Caki2 (cell line): ENCODE measurements at places on chromosomes 2 and 18. TPM values are rescaled to one million over a fixed set of nuclear protein-coding genes. Genes with fewer than 3 reads are reported as not detected.

The MYOM1 gene
- 0.17 and 0.20 TPM in 2 replicates for total RNA-seq

The RGPD4 gene
- total RNA-seq: not detected in 2 replicates

The CTAGE1 gene
- total RNA-seq: not detected in 2 replicates

The COL4A4 gene
- 3.3 and 6.3 TPM in 2 replicates for total RNA-seq

The XDH gene
- total RNA-seq: 0.68 and 1.4 TPM in 2 replicates

The ITGB6 gene
- total RNA-seq: 17.4 and 41.1 TPM in 2 replicates

The ALKAL2 gene
- 2.0 TPM in 1 of 2 replicates, not detected in the other for total RNA-seq

The TEKT4 gene
- total RNA-seq: not detected in 2 replicates

The ITGA4 gene
- 5.9 and 7.7 TPM in 2 replicates for total RNA-seq

The RBKS gene
- 4.4 and 12.5 TPM in 2 replicates for total RNA-seq

DNA sequence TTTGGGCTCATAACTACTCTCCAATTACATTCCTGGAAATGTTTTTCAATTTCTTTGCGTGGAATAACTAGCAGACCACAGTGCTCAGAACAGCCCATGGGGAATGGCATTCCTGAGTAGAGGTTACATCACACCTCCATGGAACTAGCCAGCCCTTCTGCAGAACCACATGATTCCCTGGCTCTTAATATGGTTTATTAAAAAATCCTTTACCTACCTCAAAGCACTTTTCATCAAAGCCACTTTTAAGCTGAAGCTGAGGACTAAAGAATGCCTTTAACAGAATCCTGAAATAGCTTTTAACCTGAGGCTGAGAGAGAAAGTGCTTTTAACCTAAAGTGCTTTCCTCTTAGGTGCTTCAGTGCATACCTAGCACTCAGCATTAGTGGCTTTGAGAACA lies 376.3 kb downstream of the ARHGAP15 start:
- DNase-seq: no peak

DNA sequence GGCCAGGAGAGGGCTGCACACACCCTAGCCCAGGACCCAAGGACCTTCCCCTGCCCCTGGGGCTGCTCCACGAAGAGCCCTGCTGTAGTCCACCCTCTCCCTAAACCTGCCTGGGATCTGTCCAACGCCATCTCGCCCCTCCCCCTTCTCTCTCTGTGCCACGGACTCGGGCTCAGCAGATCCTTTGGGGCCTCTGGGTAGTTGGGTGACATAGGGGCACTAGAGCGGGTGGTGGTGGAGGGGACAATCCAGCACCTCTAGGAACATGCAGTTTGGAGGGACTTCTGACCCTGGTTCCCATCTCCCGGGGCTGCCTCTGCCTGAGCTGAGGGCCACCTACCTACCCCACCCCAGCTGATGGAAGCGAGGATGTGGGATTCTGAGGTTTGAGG lies 7.3 kb upstream of the CRYBA2 start:
- no peak for DNase-seq

DNA sequence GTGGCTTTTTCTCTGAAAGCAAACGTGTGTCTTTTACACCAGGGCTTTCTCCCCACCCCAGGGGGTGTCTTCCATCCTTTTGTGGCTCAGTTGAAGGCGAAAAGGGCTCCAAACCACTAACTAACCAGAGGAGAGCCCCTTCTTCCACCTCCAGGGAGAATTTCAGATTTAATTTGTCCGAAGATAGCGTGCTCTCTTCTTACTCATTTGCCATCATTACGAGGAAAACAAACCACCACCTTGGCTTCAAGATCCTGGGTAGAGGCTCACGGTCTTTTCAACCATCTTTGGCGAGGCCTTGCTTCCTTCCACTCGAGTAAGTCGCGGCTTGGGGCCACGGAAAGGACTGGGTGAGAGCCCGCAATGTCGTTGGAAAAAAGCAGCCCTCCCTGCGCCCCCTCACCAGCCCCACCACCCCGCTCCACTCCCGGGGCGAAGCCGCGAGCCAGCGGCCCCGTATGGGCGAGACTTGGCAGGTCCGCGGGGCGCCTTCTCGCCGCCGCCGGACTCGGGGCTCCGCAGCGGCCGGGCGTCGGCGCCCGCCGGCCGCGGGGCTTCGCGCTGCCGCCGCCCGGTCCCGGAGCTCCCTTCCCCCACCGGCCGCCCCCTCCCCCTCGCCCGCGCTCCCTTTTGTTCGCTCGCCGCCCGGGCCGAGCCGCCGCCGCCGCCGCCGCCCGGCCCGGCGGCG lies 1.7 kb upstream of the ZNF532 start:
- DNase-seq: peak; percentile 38

DNA sequence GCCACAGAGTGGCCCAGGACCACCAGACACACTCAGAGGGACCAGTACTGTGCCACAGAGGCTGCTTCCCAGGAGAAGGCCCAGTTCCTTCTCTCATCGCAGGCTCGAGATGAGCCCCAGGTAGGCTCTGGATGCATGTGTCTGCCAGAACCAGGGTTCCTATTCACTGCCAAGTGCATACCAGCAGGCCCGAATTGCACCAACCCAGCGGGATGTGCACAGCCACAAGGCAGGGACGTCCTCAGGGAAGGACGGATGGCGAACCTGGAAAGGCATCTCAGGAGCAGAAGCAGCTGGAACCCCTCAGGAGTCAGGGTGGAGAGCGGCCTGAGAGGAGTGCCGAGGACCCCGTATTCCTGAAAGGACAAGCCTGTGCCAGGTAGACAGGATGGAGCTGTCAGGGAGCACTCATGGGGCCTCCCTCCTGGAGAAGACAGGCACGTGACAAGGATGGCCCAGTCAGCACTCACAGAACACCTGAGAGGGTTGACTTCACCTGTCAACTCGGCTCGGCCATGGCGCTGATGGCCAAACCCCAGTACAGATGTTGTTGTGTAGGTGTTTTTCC lies 73.7 kb downstream of the PTGR3 start:
- DNase-seq: no peak

GRCh38 chr2:160490733-160491685 lies 2.6 kb downstream of the RBMS1 start:
- no peak for DNase-seq

DNA sequence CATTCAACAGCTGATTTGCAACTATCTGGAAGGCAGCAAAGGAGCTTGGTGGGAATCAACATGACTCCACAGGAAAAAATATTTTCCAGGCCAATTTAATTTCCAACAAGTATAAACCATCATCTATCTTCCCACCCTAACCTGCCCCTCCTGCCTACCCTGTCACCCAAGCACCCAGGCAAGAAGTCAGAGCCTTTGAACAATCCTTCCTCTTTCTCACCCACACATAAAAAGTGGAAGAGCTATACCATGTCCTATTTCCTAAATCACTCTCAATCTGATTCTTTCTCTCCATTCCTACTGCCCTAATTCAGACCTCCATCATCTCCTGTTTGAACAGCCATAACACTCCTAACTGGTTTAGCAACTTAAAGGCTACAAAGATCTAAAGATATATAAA lies 12.7 kb downstream of the SPIRE1 start:
- DNase-seq: no peak

DNA sequence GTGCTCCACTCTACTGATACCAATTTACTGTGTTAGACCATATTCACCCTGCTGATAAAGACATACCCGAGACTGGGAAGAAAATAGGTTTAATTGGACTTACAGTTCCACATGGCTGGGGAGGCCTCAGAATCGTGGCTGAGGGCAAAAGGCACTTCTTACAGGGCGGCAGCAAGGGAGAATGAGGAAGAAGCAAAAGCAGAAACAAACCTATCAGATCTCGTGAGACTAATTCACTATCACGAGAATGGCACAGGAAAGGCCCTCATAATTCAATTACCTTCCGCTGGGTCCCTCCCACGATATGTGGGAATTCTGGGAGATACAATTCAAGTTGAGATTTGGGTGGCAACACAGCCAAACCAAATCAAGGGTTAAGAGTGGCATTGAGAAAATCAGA lies 65.2 kb downstream of the LDLRAD4 start:
- DNase-seq: no peak

DNA sequence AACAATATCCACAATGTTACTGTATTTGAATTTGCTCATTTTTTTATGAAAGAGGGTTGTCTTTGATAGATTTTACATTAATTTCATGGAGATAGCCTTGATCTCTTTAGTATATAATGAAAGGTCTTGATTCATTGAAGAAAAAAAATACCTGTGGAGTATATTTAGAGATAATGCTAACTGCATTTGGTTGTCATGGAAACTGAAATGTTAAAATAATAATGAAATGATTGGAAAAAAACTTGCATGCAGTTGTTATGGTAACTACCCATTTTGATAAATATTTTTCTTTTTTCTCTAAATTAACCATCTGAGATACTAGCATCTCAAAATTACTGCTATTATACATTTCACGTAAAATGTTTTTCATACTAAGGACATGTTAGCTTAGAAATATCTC lies 712.7 kb upstream of the FAM98A start:
- no peak for DNase-seq

DNA sequence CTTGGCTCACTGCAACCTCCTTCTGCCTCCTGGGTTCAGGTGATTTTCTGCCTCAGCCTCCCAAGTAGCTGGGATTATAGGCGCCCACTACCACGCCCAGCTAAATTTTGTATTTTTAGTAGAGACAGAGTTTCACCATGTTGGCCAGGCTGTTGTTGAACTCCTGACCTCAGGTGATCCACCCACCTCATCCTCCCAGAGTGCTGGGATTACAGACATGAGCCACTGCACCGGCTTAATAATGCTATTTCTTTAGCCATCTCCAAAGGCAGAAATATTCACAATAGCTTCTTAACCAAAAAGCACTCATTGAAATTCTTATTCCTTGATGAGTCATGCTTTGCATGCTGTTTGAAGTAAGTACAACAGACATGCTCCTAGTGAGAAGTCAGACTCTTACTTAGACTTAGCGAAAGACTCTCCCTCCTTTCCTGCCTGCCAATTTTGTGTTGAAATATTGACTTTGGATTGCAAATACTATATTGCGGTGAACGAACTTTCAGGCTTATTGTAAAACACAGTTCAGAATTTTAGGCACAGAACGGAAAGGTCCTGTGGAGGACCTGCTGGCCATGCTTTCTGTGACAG lies 4.4 kb downstream of the ACTR3 start:
- peak; percentile 82 for DNase-seq

DNA sequence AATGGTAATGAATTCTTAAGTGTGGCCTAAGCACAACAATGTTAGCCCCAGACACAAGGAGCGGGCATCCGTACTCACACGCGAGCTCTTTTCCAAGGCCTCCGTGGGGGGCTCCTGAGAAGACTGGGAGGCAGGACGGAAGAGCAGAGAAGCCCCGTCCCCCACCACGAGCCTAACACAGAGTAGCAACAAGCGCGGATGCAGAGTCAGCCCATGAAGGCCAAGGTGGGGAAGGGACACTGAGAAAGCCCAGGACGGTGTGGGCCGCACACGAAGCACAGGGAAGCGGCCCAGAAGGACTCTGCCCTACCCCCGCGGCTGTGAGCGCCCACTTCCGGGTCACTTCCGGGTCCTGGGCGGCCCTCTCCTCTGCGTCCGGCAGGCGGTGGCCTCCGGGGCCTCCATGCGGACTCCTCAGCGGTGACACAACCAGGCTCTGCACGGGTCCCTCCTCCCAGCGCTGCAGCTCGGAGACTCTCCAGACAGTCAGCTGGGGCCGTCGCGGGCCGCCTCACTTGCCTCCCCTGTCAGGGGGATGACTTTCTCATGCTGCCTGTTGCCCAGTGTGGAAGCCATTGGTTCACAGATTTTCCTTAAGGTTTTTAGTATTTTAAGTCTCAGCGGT lies 151.5 kb downstream of the MTCL1 start:
- DNase-seq: no peak

DNA sequence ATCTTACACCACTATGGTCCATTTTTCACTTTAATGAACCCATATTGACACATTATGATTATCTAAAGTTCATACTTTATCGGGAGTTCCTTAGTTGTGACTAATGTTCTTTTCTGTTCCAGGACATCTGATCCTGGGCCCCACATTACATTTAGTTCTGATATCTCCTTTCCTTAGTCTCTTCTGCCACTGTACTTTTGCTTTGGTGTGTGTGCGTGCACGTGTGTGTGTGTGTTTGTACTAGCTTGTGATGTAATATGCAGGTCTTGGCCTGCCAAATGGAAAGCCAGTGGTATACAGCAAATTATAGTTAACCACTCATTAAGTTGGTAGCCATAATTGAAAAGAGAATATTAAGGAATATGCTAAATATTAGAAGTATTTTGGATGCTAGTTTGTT lies 88.0 kb downstream of the CDC42EP3 start:
- DNase-seq: no peak

DNA sequence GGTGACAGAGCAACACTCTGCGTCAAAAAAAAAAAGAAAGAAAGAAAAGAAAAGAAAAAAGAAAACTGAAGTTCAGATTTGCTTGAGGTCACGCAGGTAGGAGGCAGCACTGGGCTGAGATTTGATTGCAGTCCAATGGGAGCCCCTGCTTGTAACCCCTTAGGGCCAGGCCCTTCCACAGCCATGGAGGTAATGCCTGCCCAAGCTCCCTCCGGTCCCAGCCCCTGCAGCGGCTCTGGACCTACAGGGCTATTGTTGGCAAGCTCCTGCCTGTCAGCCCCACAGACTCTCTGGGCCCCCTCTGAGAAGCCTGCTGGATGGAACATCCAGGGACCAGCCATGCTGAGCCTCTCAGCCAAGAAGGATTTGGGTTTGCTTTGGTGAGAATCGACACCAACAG lies 12.2 kb downstream of the ZFP36L2 start:
- DNase-seq: no peak

DNA sequence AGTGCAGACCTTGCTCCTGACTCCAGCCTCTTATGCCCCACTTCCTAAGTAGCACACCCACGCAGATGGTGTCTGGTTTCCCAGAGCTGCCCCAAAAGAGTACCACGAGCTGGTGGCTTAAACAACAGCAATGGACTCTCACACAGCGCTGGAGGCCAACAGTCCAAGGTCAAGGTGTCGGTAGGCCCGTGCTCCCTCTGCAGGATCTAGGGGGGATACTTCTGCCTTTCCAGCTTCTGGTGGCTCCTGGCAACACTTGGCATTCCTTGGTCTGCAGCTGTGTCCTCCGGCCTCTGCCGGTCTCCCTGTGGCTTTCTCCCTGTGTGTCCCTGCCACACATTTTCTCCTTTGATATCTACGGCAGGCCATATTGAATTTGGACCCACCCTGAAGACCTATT lies 99.0 kb downstream of the TSHZ1 start:
- no peak for DNase-seq

GRCh38 chr2:140650825-140651224 lies 1480.0 kb downstream of the LRP1B start:
- peak; percentile 69 for DNase-seq

- DNase-seq: peak; percentile 96
These were observed at the start of gene PDIA6 for GRCh38 chr2:10812362-10813162. TSS of gene PDIA6 (minus strand) at chr2:10812785. CDS start at chr2:10812696, 89 bp downstream.
